Esophagus mucosa (tissue), 1 donor: ENCODE measurements at places on chromosomes 7 and 10. TPM values are rescaled to one million over a fixed set of nuclear protein-coding genes. Genes with fewer than 3 reads are reported as not detected.

DNA sequence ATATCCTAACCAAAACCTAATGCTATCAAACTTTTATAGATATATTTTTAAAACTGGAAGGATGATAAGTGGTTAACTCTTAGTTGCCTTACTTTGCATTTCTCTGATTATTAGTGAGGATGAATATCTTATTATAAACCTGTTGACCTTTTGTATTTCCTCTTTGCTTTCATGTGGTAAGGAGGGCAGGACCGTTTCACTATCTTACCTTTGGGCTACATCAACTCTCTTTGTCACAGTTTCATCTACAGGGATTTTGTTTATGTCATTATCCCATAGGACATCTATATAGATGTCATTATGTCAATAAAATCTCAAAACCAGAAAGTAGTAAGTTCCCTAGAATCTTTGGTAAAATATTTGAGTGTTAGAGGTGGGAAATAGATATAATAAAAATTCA, 219.3 kb downstream of the THSD7A start:
- no peak for ATAC-seq

DNA sequence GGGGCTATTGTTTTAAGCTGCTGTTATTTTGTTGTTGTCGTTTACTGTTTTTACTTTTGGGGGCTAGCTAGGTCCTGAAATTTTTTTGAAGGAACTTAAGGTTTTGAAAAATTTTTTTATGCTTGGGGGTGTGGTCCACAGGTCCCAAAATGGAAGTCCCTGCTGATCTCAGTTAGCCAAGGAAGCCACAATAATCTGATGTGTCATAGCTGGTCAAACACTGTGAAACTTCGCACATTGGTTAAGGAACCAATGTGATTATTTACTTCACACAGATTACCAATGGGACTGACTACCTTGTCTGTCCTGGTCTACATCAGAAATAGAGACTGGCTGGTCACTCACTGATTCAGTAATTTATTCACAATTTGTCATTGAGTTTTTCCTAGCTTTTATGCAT, 29.5 kb upstream of the HYCC1 start:
- ATAC-seq = no peak

ELFN1 gene
- total RNA-seq = 0.68 TPM

- no peak for ATAC-seq
Observed at GRCh38 chr7:50156163-50156562, 63.1 kb upstream of the ZPBP start.

DNA sequence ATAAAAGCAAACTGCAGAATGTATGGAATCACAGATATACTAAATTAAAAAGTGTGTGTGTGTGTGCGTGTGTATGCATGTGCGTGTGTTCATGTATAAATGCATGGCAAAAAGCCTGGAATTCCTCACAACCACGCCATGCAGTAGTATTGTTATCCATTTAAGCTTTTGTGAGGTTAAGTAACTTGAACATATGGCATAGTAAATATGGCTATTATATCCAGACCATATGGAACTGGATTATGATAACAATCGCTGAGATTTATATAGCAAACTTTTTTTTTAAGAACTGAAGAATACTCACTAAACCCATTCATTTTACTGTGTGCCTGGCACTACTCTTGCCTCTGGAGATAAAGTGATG, 22.3 kb upstream of the NANOS1 start:
- no peak for ATAC-seq
